Activated T-cell treated with anti-CD3 and anti-CD28 coated beads for 1 hour (primary cell): ENCODE measurements at places on chromosomes 5 and 9.

DNA sequence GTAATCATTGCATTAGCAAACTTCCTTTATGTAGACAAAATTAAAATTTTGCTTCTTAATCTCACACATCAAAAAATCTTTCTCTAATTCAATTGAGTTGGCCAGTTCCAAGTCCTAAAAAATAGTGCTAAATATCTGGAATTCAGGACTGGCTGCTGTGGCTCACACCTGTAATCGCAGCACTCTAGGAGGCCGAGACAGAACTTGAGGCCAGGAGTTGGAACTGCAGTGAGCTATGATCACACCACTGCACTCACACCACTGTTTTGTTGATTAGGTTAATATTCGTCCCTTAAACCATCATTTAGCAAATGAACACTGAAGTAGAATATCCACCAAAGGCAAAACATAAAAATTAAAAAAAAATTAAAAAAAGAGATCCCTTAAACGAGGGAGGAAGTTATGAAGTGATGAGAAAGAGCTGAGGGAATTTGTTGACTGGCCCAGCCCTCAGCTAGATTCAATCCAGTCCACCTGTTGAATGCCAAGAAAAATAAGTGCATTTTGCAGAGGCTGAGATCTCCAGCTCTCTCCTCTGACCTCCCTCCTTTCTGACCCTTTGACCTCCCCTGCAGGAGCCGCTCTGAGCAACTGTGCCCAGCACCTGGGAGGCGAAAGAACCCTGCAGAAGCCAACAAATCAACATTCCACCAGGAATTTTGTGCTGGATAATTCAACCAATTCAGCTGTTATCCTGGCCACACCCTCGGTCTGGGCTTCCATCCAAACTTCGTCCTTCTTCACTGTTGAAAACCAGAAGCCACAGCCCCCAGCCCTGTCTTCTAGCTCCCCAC is 96.8 kb downstream of the OR2K2 start:
- no peak for DNase-seq

GRCh38 chr9:97868859-97869258 is 15.8 kb downstream of the FOXE1 start:
- DNase-seq, result no peak

DNA sequence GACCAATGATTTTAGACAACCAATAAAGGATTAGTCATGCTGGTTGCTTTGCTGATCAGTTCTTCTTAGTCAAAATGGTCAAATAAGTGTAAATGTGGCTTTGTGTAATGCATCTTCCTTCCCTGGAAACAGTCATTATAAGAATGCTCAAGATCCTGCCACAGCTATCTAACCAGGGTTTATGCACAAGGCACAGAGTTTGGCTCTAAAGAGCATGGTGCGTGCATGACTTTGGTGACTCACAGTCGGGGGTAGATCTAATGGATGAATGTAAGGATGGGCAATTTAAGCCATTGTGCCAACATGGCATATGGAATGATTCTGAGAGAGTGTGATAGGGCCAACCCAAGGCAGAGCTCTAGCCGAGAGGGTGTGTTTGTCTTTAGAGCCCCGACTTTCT is 6.5 kb downstream of the LIX1 start:
- DNase-seq, result no peak

GRCh38 chr5:34854459-34855174 is 15.7 kb downstream of the TTC23L start:
- no peak for DNase-seq

DNA sequence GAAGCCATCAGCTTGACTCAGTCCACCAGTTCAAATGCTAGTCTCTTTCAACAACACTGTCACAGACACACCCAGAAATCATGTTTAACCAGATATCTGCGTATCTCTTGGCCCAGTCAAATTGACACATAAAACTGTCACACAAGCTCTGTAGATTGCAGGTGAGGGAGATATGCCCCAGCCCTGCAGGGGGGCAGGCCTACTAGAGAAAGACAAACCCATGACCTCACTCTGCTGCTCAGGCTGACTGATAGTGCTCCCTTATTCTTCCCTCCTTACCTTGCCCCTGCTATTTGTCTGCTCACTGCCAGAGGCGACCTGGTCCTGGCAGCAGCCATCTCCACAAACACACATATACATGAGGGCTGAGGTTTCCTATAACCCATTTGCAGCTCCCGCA is 351.3 kb downstream of the DRD1 start:
- DNase-seq, result no peak

DNA sequence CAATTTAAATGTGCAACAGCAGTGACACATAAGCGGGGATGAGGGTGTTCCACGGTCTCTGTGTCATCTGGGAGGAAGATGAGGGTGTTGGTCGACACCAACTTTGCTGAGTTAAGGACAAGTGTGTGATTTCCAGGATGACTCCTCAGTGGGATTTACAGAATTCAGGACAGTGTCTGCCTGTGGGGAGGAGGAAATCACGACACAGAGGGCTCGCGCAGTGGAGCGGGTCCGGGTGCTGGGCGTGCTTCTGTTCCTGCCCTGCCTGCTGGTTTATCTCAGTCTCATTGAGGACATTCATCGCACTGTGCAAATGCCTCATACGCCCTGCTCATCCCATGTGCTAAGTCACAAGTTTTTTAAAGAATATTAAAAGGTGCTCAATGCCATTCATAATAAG is 73.7 kb upstream of the ADAMTS2 start:
- DNase-seq, result no peak

DNA sequence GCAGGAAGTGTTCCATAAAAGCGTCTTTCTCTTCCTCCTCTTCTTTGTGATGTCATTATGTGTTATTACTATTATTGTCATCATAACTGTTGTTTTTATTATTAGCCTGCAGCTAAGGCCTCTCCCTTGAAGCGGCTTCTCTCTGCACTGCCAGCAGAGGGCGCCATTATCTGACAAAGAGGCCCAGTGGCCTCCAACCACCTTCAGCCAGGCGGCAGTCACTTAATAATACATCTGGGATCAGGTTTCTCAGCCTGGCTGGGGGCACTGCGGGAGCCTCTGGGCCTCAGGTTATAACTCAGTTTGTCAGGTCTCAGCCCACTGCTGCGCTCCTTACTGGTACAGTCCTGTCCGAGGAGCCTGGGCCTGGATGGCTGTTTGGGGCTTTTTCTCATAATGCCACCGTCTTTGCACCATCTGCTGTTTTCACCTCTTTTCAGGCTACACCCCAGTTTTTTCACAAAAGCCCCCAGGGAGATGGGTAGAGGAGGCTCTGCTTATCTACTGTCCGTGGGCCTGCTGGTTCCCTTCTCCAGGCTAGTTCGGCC is 281.9 kb downstream of the NSG2 start:
- peak; percentile 25 for DNase-seq

GRCh38 chr5:64861281-64861680 is 92.6 kb downstream of the CWC27 start:
- no peak for DNase-seq

DNA sequence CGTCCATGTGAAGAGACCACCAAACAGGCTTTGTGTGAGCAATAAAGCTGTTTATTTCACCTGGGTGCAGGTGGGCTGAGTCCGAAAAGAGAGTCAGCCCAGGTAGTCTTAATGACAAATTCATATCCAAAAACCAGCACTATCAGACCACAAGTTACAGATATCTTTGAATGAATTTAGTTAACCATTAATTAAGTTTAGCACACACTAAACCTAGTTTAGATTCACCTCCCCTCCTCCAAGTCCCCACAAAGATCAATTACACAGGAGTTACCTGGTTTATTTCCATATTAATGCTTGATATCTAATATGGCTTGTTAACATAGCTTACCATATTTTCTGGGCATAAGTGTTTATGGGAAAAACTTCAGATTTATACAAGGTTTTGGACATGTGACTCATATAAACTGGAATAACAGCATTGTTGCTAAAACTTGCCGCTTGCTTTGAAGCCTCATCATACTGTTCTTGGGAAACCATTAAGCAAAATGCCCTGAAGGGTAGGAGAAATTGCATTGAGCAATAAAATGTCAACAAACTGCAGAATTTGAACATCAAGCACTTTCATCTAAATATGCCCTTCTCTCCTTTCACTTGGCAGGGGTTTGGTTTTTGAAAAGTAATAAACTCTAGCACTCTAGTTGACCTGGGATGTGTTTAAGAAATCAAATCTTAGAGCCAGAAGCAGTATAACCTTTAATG is 166.9 kb downstream of the SNCAIP start:
- no peak for DNase-seq

GRCh38 chr9:134517069-134517680 is 124.4 kb upstream of the COL5A1 start:
- DNase-seq, result no peak

DNA sequence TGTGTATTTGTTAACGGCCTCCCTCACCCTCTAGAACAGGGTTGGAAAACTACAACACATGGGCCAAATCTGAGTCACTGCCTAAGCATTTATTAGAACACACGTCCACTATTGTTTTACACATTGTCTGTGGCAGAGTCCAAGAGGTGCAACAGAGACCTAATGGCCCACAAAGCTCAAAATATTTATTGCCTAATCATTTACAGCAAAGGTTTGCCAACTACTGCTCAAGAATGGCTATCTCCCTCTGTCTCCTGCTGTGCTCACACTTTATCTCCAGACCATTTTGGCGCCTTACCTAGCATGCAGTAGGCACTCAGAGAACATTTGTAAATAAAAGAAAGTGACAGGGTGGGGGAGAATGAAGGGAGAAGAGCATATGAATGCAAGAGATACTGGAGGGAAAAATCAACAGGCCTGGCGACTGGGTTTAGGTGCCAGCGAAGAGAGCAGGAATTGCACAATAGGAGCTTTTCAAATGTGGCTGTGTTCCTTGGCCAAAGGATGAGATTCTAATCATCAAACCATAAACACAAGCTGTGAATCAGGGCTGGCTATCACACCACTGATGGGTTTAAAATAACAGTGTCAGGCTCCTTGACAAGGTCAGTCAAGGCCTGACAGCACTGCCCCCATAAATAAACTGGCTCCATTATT is 80.3 kb downstream of the EPB41L4A start:
- no peak for DNase-seq

DNA sequence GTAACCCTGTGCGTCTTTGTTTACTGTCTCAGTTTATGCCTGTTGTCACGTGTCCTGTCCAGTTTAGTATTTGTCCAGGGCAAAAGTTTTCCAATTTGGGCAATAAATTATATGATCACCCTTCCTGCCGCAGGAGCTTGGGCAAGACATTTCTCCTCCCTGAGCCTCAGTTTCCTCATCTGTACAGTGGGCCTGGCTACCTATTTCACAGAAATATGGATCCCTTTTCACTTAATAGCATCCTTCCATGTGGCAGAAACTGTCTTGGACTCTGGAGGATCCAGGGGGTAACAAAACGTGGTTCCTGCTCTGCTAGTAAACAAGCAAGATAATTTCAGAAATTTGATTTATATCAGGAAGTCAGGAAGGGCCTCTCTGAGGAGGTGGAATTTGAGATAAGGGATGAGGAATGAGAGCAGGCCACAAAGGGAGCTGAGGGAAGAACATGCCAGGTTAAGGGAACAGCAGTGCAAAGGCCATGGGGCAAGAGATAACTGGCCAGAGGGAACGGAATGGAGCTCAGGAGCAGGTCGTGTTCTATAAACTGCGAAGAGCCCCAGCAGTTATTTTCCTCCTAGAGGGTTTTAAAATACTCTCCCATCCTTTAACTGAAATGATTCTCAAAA is 15.1 kb upstream of the PPARGC1B start:
- no peak for DNase-seq

DNA sequence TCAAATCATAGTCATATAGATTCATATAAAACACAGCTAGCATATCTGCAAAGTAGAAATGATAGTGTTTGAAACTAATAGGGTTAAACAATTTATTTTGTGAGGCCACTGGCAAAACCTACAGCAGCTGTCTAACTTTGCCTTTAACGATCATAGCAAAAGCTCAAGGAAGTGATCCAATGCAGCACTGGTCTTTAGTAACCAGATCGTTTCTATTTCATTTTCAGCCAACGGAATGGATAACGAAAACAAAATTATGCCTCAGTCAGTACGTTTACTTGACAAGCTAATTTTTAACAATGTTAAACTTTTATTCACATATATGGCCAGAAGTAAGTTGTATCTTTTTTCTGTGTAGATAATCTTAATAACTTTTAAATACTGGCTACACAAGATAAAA is 17.7 kb downstream of the MLLT3 start:
- no peak for DNase-seq

DNA sequence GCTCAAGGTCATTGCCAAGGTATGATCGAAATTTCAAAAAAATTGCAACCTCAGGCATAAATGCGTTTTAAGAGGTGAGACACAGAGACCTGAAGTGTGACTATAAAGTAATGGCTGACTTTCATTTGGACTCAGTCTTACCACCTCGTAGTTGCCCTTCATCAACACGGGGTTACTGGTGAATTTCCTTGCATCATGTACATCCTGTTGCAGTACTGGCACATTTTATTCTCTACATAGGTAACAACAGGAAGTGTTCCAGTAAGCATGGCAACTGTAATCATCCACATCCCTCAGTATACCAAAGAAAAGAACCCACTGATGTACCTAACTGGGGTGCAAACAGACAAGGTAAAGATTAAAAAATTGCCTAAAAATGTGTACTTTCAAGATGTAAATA is 29.3 kb downstream of the MOCS2 start:
- no peak for DNase-seq

DNA sequence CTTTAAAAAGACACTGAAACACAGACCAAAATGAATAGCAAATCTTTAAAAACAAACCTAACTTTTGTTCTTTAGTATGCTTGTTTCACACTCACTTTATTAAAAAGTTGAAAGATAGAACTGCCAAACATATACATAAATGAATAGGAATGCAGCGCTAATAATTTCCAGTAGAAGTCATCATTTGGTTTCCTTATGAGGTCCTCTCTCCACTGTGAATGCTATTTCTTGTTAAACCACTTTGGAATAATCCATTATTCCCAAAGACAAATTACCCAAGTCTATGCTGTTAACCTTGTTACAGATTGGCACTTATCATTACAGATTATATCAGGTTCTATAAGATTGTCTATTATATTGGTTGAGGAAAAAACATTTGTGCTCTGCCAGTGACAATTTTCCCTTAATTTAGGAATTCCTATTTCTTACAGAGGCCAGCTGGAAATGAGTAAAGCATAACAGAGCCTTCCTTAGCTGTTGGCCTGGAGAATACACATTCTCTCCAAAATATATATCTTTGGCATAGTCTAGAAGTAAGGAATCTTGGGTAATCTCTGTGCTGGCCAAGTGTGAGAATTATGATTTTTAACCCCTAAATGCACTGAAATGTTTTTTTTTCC is 29.3 kb upstream of the MINAR2 start:
- no peak for DNase-seq

GRCh38 chr5:61449804-61450492 is 117.9 kb downstream of the ZSWIM6 start:
- DNase-seq, result no peak

GRCh38 chr9:127185931-127186781 is 63.7 kb upstream of the ANGPTL2 start:
- no peak for DNase-seq

- no peak for DNase-seq
Observed at GRCh38 chr5:1781726-1782384, 17.8 kb downstream of the MRPL36 start.

DNA sequence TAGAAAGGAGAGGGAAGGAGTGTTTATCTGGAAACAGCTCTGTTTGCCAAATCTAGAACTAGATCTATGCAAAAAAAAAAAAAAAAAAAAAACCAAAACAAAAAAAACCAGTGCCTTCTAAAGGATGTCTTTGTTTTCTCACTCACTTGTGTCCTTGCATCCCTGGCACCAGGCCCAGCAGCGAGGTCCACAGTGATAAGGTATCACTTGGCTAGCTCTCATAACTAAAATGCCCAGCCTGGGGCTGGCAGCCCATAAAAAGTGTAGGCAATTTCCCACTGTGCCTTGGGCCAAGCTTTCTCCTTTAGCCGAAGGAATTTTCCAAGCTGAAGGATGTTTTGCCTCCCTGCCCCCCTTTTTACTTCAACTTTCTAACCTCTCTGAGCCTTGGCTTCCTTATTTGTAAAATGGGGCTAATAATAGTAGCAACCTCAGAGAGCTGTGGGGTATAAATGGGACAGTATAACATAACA is 20.8 kb downstream of the RGS3 start:
- DNase-seq, result no peak
